Pulmonary artery endothelial cell (primary cell): ENCODE measurements at places on chromosomes 11 and 22. TPM values are rescaled to one million over a fixed set of nuclear protein-coding genes. Genes with fewer than 3 reads are reported as not detected.

The FAM180B gene
- 0.07 TPM in 1 of 2 replicates, not detected in the other for total RNA-seq

The KCNQ1 gene
- 0.04 and 0.07 TPM in 2 replicates for total RNA-seq

The MUC6 gene
- not detected in 2 replicates for total RNA-seq

GRCh38 chr11:76738618-76739240, 44.4 kb upstream of the TSKU start:
- no peak for DNase-seq

DNA sequence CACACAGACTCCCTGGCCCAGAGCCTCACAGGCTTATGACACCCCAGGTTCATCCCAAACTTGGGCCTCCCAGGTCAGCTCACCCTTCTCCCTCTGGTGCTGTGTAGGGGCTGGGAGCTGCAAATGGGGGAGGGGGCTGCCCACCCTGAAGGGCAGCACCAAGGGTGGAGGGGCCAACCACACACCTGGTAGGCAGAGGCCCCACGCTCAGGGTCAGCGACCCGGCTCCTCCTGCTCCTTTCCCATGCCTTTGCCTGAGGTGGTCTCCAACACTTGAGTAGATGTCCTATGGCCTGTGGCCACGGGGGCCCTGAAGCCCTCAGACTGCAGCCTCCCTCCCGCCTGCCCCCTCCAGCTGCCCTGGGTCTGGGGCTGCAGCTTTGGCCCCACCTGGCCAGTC, 3.4 kb downstream of the DGCR6 start:
- no peak for DNase-seq

- no peak for DNase-seq
Observed at GRCh38 chr11:117410861-117411710, 83.4 kb downstream of the CEP164 start.

The LRP4 gene
- total RNA-seq: 0.53 and 1.9 TPM in 2 replicates

- no peak for DNase-seq
Observed at GRCh38 chr11:15638386-15638787, 523.7 kb downstream of the INSC start.

- no peak for DNase-seq
Observed at GRCh38 chr11:7004482-7004881, 15.7 kb downstream of the ZNF214 start.

The PGA3 gene
- total RNA-seq: not detected in 2 replicates

DNA sequence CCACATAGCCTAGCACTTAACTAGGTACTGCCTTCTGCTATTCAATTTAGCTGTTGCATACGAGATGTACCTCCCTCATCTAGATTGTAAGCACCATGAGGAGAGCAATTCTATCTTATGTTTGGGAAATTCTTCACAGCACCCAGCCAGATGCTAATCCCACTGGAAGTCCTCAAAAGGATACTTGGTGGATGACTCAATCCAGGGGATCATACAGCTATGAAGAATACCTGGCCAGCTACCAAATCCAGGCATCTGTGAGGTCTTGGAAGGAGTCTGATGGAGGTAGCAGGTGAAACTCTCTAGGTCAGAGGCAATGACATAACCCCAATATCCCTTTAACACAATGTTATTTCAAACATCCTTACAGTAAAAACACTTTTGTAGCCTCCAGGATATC, 167.8 kb upstream of the NCAM1 start:
- no peak for DNase-seq

DNA sequence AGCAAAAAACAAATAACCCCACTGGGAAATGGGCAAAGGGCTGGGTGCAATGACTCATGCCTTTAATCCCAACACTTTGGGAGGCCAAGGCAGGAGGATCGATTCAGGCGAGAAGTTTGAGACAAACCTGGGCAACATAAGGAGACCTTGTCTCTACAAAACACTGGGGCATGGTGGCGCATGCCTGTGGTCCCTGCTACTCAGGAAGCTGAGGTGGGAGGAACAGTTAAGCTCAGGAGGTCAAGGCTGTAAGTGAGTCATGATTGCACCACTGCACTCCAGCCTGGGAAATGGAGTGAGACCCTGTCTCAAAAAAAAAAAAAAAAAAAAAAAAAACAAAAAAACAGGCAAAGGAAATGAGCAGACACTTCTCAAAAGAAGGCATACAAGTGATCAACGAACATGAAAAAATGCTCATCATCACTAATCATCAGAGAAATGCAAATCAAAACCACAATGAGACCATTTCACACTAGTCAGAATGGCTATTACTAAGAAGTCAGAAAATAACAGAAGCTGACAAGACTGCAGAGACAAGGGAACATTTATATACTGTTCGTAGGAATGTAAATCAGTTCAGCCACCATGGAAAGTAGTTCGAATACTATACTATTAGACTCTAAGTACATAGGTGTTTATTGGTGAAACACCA, 48.2 kb upstream of the SMCO4 start:
- DNase-seq: no peak

DNA sequence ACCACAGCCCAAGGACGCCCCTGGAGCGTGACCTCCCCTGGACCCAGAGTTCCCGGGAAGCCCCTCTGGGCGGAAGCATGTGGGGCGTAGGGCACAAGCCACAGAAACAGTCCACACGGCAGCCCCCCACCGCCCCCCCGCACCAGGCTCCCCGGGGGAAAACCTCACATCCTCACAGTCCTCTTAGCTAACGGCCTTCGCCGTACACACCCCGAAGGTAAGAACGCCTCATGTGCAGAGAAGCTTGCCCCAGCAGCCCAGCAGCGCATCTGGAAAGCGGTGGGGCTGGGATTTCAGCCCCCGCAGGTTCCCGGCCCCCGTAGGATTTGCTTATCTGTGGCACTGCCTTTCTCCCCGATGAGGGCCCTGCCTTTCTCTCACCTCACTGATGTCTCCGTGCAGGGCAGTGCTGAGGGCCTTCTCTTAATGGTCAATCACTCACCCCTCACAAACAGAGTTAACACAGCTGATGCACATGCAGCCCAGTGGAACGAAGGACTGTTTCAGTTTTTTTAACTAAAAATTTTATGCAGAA, 309.2 kb downstream of the BRD1 start:
- no peak for DNase-seq

GRCh38 chr22:19599626-19600243, 75.5 kb upstream of the CLDN5 start:
- DNase-seq: no peak

- no peak for DNase-seq
Observed at GRCh38 chr11:26801601-26802000, 79.7 kb upstream of the SLC5A12 start.

GRCh38 chr11:76782531-76783293, 444 bp upstream of the TSKU start:
- DNase-seq: peak; percentile 75

DNA sequence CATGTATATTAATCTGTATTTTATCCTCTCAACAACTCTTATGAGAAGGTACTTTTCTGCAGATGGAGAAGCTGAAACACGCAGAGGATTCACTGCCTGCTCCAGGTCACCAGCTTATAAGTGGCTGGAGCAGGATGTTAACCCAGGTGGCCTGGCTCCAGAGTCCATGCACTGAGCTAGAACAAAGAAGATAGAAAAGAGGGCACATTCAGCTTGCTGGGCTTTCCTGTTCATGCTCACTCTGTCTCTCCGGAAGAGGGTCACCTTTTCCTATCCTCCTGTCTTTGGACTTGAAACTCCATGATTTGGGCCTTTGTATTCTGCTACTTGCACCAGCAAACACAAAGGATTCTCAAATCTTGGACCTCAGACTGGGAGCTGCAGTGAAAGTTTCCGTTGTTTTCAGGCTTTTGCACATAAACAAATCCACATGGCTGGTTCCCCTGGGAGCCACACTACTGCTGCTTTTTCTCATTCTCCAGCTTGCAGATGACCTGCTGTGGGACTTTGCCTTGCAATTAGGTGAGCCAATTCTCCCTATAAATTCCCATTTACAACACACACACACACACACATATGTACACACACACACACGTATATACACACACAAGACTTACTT, 117.3 kb upstream of the GRK3 start:
- DNase-seq: no peak

- no peak for DNase-seq
Observed at GRCh38 chr11:95346265-95346664, 115.3 kb upstream of the SESN3 start.

The OR2D2 gene
- 0.07 and 0.18 TPM in 2 replicates for total RNA-seq

The TREH gene
- total RNA-seq: not detected in 2 replicates

DNA sequence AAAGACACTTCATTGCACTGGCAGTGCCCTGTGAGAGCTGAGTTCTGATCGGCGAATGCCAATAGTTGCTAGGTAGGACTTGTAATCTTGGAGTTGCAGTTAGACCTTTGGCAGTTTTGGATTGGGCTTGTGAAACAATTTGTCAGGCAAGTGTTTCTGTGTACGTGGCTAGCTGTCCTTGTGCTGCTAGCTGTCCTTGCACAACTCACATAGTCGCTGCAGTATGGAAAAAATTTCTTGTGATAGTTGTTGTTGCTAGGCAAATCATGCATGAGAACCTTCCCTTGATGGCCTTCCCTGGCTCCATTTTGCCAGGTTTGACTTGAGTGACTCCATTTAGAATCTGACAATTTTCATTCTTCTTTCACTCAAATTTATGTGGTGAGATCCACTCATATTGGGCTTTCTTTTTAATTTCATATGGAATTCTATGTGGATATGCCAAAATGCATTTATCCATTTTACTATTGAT, 140.7 kb downstream of the APIP start:
- DNase-seq: no peak

DNA sequence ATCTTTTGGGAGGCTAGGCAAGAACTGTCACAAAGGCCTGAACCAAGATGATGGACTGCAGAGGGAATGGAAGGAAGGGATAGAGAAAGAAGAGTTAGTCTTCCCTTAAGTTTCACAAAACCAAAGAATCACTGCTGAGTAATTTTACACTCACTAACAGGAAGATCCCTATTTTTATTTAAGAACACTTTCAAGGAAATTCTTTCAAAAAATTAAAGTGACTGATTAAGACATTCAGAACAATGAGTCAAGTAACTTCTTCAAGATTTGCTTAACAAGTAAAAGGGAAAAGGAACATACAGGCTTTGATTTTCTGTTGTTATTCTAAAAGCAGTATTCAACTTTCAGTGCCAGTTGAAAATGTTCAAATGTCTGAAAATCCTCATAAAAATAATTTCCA, 3.1 kb downstream of the PITPNB start:
- DNase-seq: no peak

DNA sequence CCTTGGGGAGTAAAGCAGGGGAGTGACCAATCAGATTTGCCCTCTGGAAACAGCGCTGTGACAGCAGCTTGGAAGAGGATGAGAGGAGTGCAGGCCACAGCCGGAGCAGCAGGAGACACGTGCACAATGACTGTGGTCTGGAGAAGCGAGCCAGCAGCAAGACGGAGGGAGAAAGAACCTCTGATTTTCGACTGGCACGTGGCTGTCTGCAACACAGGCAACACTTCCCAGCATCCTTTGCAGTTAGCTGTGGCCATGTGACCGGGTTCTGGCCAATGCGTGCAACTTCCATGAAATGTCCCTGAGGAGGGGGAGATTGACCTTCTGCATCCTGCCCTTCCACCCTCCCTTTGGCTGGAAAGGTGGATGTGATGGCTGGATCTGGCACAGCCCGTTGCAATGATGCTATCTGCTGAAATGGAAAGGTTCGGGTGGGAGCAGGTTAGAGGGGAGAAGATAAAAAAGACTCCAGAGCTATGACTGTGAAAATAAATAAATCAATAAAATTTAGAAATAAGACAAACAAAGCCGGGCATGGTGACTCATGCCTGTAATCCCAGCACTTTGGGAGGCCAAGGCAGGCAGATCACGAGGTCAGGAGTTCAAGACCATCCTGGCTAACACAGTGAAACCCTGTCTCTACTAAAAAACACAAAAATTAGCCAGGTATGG, 15.6 kb downstream of the PLA2G6 start:
- DNase-seq: no peak

DNA sequence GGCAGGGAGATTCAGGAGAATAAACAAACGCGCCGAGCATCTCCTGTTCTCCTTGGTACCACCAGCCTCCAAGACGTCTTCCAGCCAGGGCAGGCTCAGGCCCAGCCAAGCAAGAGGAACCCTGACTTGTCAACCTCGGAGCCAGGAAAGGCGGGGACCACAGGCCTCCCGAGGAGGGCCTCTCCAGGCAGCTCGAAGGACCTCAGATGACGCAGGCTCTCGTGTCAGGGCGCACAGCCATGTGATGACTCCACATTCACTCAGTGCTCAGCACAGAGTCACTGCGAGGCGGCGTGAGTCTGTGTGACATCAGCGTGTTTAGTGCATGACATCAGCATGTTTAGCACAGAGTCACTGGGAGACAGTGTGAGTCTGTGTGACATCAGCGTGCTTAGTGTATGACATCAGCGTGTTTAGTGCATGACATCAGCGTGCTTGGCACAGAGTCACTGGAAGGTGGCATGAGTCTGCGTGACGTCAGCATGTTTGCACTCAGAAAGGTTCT, 241.4 kb downstream of the BRD1 start:
- DNase-seq: no peak

- DNase-seq: no peak
Observed at GRCh38 chr11:119406005-119406404, 17.0 kb downstream of the THY1 start.

GRCh38 chr11:122085264-122085663, 30.8 kb downstream of the BLID start:
- peak; percentile 60 for DNase-seq

The OR52I2 gene
- total RNA-seq: not detected in 2 replicates
